ENCODE measurements at places on chromosomes 2 and 18.

DNA sequence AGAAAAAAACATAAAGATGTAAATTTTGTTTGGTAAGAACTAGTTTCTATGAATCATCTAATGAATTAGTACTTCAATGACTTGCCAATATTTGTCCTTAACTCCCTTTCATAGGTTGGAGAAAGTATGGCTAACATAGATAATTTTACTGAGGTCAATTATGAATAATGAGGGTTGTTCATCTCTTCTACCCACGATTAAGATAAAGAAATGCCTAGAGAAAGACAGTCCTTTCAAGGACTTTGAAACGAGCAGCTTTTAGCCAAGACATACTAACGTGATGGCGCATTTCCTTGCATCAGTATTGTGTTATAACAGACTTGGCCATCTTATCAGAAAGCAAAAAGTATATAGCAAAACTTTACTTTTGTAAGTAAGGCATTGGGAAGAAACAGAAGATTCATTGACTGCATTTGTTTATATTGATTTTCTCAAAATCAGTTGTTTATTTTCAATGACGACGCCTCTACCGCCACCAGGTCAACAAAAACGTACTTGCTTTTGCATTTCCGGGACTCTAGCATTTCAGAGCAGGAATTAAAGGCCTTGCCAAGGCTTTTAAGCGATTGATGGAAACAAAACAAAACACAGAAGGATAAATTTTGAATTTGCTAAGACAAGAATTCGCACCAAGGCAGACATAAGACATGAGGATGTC lies 961 bp downstream of the RBM43 start:
- no peak for DNase-seq

DNA sequence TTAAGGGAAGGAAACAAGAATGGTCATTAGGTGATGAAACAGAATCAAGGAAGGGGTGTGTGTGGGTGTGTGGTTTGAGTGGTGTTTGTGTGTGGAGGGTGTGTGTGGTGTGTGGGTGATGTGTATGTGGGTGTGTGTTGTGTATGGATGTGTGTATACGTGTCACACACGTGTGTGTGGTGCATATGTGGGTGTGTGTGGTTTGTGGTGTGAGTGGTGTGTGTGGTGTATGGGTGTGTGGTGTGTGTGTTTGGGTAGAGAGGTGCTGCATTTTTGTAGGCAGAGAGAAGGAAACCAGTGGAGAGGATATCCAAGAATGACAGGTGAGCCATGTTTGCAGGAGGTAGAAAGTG lies 1.1 kb upstream of the CEP192 start:
- DNase-seq: no peak

DNA sequence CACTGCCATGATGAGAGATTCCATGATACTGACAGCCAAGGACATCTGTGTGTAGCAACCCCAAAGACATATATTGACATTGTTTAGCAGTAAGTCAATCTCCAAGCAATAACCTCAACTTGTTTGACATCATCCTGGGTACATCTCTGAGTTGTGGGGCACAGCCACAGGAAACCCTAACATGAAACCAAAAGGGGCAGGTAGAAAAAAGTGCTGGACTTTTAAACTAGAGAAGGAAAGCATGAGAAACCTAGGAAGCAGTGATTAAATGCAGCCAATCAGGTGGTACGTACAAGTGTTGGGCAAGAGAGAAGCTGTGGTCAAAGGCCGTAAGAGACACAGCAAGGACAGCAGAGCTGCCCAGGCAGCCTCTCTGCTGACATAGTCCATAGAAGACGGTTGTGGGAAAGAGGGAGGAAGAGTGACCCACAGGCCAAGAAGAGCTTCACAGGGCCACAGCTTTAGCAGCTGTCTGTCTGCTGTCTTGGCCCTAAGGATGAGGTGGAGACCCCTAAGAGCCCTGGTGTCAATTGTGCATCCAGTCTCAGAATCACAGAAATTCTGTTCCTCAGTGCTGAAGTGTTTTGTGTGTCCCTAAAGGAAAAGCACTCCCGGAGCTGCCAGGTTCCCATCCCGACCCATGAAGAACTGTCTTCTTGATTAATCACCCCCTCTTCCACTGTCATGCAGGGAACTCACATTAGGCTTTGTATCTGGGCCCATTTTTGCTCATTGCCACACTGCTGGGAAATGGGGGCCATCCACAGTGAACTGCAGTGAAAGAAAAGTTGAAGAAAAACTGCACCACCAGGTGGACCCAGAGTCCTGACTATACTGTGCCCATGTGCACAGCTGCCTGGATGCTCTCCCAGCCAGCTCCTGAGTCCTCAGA lies 25.4 kb upstream of the CHN1 start:
- no peak for DNase-seq

- DNase-seq: no peak
Measured at GRCh38 chr18:67483237-67483636, 33.3 kb downstream of the DSEL start.

DNA sequence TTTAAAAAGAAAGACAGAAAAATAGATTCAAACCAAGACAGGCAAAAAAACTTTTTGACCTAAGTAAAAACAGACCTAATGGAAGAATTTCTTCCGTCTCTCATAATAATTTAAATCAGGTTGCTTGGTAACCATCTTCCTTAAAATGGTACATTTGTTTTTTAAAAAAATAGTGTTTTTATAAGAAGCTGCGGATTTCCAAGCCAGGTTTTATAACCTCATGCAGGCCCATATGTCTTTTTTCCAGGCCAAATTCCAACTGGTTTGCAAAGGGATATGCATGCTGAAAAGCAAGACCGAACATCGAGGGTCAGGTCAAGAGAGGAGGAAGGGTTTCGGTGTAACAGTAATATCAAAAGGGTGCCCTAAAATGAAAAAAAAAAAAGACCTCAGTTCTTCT lies 172.9 kb downstream of the MAIP1 start:
- no peak for DNase-seq

- no peak for DNase-seq
Measured at GRCh38 chr18:50008306-50008705, 186.6 kb downstream of the MYO5B start.

DNA sequence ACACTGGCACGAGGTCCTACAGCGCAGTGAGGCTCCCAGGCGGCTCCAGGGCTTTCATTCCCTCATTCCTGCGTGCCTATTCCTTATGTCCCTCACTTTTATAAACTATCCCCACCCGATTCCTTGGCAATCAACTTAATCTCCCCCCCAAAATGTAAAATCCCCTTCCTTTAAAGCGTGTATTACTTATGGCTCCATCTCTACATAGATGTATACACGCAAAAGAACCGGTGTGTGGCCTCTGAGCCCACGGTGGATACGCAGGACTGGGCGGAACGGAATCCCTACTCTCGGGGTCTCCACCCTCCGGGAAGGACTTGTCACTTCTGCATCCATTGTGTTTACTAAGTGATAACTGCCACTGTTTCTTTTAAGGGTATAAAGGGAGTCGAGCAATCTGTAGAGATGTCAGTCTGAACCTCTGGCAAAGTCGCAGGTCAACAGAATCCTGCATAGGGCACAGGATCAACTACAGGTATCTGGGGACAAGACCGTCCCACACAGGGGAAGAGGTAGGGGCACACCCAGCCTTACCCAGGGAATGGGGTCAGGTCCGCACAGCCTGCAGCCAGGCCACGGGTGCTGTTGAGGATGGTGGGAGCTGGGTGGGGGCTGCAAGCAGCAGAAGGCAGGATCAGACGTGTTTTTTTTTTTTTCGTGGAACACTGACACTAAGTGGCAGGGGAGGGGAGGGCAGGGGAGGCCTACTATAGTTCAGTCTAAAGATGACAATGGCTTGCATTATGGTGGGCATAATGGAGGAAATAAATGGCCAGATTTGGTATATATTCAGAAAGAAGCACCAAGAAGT lies 42.1 kb downstream of the HDLBP start:
- no peak for DNase-seq

DNA sequence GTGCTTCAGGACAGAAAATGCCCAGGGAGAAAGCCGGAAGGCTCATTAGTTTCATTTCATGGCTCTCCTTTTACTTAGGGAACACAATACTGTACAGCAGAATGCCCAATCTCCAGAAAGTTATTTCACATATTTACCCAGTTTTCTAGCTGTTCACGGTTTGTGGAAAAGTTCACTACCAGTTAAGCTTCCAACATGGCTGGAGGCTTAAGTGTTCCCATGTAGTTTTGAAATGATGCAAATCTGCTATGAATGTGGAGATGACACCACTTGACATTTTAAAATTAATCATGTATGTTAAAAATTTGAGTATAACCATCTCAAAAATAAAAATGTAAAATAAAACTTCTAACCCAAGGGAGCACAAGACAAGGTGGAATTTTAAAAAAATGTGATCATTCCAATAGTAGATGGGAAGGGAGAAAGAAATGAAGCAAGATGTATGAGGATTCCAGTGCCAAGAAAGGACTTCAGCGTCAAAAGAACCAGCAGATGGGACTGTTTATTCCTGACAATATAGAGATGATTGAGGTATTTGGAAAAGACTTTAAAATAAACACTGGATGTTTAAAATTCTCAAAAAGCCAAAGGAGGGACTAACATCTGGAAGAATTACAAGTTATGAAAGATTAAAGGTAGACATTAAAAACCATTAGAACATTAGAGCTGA lies 60.9 kb upstream of the OSR1 start:
- no peak for DNase-seq

GRCh38 chr2:230016844-230017243 lies 51.9 kb downstream of the SLC16A14 start:
- no peak for DNase-seq

GRCh38 chr2:139067072-139067471 lies 286.9 kb upstream of the NXPH2 start:
- no peak for DNase-seq

GRCh38 chr18:22985250-22985649 lies 52.1 kb downstream of the RBBP8 start:
- no peak for DNase-seq

DNA sequence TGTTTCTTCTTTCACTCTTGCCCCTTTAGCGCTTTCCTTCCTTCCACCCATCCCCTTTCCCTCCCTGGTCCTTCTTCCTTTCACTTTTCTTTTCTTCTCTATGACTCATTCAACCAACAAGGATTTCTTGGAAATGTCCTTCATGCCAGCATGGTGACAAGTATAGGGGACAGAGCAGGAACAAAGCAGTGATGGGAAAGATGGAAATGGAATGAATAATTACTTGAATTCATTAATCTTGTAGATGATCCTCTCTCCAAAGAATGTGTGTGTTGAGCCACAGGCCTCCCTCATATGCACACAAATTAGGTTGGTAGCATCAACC lies 1.5 kb downstream of the VAMP5 start:
- DNase-seq: no peak

- DNase-seq: no peak
Measured at GRCh38 chr18:21851327-21851961, 110.9 kb downstream of the MIB1 start.

- DNase-seq: no peak
Measured at GRCh38 chr2:153488072-153488471, 9.5 kb upstream of the RPRM start.

- no peak for DNase-seq
Measured at GRCh38 chr2:34703292-34703691, 1104.2 kb upstream of the FAM98A start.

DNA sequence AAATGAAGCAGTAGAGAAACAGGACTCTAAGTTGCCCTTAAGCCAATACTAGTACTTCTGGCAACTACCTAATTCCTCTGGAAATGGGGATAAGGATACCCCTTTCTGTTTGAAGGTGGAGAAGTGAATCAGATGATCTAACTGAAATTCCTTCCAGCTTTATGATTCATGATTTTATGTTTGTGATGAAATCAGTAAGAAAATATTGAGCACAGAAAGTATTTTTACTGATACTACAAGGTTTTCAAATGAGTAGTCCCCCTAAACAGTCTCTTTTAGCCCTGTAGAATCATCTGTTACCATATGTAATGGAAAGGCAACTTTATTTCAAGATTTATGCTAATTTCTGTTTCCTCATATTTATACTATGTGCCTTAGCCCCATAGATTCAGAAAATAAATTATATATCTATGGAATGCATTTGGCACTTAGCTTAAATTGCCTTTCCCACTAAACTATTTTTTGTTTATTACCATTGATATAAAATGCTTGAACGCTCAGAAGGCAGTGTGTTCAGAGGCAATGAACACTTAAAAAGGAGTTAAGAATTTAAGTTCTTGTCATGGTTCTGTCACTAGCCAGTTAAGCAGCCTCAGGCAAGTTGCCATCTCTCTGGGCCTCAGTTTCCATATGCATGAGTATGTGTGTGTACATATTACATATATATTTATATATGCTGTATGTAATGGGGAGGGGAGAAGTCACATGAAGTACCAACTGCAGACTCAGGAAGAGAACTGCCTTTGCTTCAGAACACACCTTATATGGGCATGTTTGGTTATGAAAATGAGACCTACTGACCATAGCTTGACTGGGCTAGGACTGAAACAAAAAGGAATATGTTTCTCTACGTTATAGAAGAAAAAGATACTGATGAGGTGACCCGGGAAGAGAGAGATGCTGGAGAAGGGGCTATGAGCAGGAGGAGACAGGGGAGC lies 97.7 kb downstream of the CDC42EP3 start:
- DNase-seq: no peak

GRCh38 chr18:24103320-24104021 lies 35.4 kb upstream of the CABYR start:
- DNase-seq: no peak

DNA sequence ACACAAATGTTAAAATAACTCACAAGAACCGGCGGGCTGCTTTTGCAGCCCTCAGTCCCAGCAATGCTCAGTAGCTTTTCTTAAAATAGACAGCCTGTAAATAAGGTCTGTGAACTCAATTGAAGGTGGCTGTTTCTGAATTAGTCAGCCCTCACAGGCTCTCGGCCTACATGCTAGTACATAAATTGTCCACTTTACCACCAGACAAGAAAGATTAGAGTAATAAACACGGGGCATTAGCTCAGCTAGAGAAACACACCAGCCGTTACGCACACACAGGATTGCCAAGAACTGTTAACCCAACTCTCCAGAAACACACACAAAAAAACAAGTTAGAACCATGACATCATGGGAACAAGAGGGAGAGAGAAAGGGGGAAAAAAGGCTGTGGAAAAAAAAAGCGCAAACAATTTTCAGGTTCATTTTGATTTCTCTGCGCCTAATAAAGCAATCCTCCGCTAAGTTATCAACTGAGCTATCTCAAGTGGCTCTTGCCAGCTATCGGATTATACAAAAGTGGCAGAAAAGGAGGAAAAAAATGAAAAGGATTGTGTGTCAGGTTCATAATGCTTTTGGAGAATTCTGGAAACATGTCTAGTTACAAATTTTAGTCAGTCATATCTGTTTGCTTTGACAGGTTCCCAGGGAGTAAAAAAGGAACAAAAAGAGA lies 89.1 kb downstream of the ZEB2 start:
- no peak for DNase-seq

GRCh38 chr2:45681675-45682074 lies 30.2 kb downstream of the PRKCE start:
- DNase-seq: no peak

DNA sequence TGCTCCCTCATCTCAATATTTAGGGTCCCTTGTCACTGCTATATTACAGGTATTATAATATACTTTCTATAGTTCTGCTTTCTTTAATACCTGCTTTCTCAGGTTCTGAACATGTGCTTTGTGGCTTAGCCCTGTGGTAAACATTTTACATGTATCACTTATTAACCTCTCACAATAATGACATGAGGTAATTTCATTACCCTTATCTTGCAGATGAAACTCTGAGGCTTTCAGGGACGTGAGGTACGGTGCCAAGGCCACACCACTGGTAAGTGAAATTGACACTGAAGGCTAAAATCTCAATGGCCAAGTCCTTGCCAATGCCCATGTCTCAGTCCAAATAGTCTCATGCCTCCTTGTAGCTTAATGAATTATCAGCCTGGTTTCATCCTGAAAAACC lies 21.7 kb downstream of the LINC00305 start:
- DNase-seq: no peak

Measured in esophagus squamous epithelium (tissue), 5 donors.